Stimulated activated CD8-positive, alpha-beta memory T cell treated with anti-CD3 and anti-CD28 coated beads, Interleukin-7, amount 100 ng/mL, for 4 hours (primary cell): ENCODE measurements at places on chromosomes 1 and 21.

GRCh38 chr1:113616156-113616555 is 143.1 kb downstream of the PHTF1 start:
- DNase-seq: no peak

DNA sequence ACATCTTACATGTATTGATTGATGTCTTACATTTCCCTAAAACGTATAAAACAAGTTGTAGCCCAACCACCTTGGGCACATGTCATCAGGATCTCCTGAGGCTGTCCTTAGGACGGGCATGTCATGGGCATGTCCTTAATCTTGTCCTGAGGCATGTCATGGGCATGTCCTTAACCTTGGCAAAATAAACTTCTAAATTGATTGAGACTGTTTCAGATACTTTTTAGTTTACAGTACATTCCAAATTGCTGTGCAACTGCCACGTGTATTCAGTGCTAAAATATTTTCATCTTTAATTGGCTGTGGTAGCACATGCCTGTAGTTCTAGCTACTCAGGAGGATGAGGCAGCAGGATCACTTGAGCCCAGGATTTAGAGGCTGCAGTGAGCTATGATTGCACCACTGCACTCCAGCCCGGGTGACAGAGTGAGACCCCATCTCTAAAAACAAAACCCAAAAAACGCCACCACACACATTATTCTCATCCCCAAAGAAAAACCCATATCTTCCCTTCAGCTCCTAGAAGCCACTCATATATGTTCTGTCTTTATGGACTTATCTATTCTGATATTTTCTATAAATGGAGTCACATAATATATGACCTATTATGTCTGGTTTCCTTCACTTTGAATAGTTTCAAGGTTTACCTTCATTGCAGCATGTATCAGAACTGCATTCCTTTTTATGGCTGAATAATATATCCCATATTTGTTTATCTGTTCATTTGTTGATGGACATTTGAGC is 96.0 kb upstream of the BTG3 start:
- DNase-seq: no peak

DNA sequence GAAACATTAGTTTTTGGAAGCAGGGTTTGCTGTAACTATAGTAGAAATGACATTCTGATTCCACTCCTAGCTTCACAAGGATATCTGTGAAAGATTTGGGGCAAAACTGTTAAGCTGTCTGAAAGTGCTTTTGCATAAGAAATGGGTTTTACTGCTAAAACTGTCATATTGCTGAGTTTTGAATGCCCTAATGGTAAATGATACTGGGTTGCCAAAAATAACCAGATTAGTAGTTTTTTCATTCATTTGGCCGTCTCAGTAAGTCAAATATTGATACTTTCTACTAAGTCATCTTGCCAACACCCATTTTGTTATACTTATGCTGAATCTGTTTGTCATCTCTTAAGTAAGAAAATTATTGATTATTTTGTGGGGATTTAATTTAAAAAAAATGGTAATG is 399 bp upstream of the PTPRC start:
- no peak for DNase-seq

- DNase-seq: no peak
These were observed 42.9 kb upstream of the RCAN3 start for GRCh38 chr1:24459551-24460266.

DNA sequence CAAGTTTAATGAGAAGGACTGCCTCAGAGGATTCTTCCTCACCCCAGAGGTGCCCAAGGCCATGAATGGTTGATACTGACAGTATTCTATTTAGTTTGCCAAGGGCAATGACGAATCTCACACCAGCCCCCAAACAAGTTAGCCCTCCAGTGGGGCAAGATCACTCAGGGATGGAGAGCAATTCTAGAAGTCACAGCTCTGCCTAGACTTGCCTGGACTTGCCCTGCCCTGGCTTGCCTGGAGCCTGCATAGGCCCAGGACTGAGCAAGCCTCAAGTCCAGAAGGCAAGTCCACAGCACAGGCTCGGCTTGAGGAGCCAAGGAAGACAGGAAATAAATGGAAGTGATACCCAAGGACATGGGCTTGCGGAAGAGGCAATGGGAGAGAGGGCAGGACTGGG is 39.5 kb upstream of the RGS16 start:
- DNase-seq: no peak

- DNase-seq: no peak
These were observed 132.9 kb downstream of the SYT2 start for GRCh38 chr1:202577381-202577780.

GRCh38 chr1:220791956-220792355 is 5.2 kb downstream of the MTARC1 start:
- no peak for DNase-seq

GRCh38 chr1:195618287-195618686 is 990.0 kb downstream of the KCNT2 start:
- no peak for DNase-seq

DNA sequence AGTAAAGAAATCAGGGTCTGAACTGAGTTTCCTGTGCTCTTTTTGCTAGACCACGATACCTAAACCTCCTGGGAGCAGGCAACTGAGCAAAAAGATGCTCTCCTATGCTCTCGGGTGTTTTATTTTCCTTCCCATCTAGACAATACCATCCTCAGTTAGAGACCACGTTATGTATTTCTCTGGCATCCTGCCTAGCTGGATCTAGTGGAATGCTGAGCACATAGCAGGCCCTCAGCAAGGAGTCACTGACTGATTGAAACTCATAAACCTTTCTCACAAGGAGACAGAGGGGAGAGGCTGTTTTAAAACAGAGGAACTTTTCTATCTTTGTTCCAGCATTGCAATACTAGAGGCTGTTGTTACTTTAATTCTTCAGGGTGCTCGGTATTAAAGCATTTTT is 168.0 kb downstream of the CYYR1 start:
- no peak for DNase-seq

DNA sequence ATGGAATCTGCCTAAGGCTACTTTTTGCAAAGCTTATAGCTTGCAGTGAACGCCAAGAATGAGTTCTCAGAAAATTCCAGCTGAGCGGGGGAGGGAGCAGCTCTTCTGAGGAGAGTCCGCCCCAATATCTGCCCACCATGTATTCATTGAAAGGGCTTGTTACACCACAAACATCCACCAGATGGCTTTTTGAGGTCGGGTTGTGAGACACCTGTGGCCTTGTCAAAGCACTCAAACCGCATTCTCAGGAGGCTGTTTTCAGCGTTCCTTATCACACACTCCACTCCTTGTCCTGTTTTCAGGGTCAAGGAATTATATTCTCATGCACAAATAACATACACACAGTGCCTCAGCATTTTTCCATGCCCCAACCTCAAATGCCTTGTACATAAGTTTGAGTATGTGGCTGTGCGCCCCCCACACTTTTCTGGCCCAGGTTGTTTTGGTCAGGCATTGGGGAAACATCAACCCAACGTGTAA is 3.9 kb upstream of the C4BPB start:
- peak; percentile 30 for DNase-seq

DNA sequence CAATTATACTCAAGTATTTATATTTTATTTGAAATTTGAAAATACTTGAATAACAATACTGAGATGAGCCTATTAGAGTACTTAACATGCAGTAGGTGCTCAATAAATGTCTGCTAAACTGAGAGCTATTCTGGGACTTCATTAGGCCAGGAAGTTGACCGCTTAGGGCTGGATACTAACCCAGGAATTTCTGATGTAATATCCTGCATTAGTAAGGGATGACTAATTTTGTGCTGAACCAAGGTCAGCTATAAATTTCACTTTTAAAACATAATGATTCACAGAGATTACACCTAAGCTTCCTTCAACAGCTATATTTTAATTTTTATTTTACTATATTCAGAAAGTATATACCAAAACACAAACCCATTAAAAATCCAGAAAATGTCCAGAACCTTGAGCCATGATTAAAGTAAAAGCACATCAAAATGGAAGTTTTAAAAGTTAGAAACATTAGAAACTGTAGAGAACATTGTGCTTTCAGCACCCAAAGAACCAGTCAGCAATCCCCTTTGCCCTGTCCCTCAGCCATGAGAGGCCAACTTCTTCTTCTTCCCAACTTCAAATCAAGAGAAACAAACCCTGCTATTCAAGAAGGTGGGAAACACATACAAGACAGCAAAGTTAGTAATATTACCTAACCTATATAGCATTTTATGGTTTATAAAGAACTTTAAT is 35.4 kb downstream of the WNT2B start:
- DNase-seq: no peak

- no peak for DNase-seq
These were observed 66.7 kb upstream of the AJAP1 start for GRCh38 chr1:4587721-4588120.

DNA sequence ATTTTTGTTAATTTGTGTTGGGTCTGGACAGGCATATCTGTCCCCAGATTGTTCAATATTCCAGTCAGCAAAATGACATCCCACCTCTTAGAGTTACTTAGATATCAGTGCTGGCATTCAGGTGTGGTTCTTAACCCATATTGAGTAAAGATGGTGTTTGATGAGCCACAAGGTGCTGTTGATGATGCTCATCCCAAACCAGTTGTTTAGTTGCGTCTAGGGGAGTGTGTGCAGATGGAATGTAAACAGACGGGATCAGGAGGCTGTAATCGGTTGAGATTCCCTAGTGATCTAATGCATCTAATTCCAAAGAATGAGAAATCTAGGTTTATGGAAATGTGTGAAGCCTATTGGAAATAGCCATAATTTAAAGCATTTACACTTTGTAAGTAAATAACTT is 1.1 kb downstream of the HOOK1 start:
- no peak for DNase-seq

DNA sequence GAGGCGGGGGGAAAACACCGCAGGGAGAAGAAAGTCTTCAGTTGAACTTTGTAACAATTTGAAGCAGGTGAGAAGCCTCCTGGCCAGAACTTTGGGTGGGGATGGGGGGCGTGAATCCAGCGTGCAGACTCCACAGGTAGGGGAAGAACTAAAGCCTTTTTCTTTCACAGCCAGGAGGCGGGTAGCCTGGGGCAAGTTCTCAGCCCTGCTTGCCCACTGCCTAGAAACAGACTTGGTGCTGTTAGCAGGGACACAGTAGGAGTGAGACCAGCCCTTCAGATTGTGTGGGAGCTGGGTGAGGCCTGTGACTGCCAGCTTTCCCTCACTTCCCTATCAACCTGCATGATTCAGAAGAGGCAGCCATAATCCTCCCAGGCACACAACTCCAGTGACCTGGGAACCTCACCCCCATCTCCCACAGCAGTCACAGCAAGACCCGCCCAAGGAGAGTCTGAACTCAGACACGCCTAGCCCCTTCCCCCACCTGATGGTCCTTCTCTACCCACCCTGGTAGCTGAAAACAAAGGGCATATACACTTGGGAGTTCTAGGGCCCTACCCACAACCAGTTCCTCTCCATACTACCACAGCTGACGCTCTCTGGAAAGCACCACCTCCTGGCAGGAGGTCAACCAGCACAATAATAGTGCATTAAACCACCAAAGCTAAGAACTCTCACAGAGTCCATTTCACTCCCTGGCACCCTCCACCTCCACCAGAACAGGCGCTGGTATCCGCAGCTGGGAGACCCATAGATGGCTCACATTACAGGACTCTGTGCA is 83.5 kb upstream of the CDC42BPA start:
- no peak for DNase-seq

GRCh38 chr1:200975458-200975857 is 48.1 kb downstream of the KIF21B start:
- DNase-seq: no peak

DNA sequence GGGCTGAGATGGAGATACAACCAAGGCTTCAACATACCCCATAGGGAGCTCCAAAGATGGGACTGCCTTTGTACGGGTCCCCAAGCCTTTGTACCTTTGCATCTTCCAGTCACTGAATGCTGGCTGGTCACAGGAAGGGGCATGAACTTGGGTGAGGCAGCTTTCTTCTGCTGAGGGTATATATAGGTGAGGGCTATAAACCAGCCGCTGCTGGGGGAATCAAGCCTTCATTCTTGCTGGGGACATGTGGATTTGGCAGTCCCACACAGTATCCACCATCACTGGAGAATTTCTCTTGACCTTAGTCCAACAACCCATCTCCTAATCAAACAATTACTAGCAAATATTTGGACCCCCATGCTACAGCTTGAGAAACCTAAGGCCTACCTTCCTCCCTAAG is 61.7 kb downstream of the CCDC185 start:
- DNase-seq: no peak

DNA sequence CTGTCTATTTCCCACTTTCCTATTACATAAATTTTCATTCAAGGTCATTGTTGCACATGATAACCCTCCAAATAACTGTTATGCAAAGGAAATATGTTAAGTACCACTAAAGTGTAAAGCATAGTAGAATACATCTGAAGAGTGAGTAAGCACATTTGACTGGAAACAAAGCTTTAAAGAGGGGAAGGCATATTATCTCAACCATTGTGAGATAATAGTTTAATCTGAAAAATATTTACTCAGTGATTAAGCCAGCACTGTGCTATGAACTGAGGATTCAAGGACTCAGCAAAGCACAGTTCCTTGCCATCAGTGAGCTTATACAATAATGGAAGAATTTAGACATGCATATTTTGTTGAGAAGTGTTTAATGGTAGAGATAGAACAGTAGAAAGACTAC is 127.4 kb downstream of the HMCN1 start:
- DNase-seq: no peak

- DNase-seq: no peak
These were observed 961 bp upstream of the TDRD5 start for GRCh38 chr1:179590671-179591070.

GRCh38 chr1:168386492-168386891 is 105.8 kb downstream of the TBX19 start:
- no peak for DNase-seq

- no peak for DNase-seq
These were observed 100.3 kb downstream of the SCCPDH start for GRCh38 chr1:246824541-246824940.

DNA sequence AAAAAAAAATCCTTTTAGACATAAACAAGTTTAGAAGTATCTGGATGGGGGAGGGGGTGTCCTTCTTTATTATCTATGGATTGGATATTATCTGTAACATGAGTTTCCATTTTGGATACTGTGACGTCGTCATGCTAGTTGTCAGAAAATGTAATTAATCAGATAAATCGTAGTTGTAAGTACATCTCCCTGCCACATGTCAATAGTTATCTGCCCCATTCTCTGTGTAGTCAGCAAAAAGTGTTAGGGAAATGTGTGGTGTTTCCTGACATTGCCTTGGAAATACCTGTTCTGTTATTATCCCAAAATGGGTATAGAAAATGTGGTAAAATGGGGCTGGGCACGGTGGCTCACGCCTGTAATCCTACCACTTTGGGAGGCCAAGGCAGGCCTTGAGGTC is 24.6 kb upstream of the SDE2 start:
- DNase-seq: no peak

- DNase-seq: no peak
These were observed 417.7 kb downstream of the SIPA1L2 start for GRCh38 chr1:232212253-232212652.

- DNase-seq: no peak
These were observed 17.2 kb downstream of the PODN start for GRCh38 chr1:53079251-53079650.

GRCh38 chr1:74502858-74503257 is 9.6 kb downstream of the LRRC53 start:
- DNase-seq: no peak
